Uterus (tissue), 4 donors: ENCODE measurements at places on chromosomes 12 and 14. TPM values are rescaled to one million over a fixed set of nuclear protein-coding genes. Genes with fewer than 3 reads are reported as not detected.

The NKX2-1 gene
- total RNA-seq: not detected

The INSM2 gene
- total RNA-seq: not detected

The MUCL1 gene
- total RNA-seq: not detected

The RASSF8 gene
- total RNA-seq: 174 TPM

The PLD4 gene
- total RNA-seq: not detected

The GYS2 gene
- total RNA-seq: not detected

The PMCH gene
- total RNA-seq: not detected

The AGAP2 gene
- total RNA-seq: 0.29 TPM

The PZP gene
- not detected for total RNA-seq

The SLCO1B1 gene
- not detected for total RNA-seq

The RNASE7 gene
- not detected for total RNA-seq

The VASH1 gene
- 3.6 TPM for total RNA-seq

The SERPINA9 gene
- not detected for total RNA-seq

The DPPA3 gene
- total RNA-seq: not detected

The OR4N2 gene
- not detected for total RNA-seq

The ESRRB gene
- not detected for total RNA-seq

The TMED8 gene
- total RNA-seq: 14.9 TPM

The FLVCR2 gene
- total RNA-seq: 3.6 TPM

The EFS gene
- total RNA-seq: 4.1 TPM

The LRP1-AS gene
- total RNA-seq: not detected

The RERGL gene
- 4.4 TPM for total RNA-seq

The C12orf42 gene
- total RNA-seq: not detected

The CMKLR1 gene
- total RNA-seq: 27.1 TPM

The LMNTD1 gene
- not detected for total RNA-seq

The LTBP2 gene
- total RNA-seq: 27.5 TPM

The B3GNT4 gene
- not detected for total RNA-seq

The KRT79 gene
- total RNA-seq: not detected

The ART4 gene
- total RNA-seq: 1.2 TPM

The OR6C2 gene
- total RNA-seq: not detected
